SJSA1 (cell line): ENCODE measurements at places on chromosomes 12 and 14.
A peak's percentile ranks its signal among the peaks of the same experiment; 100 is the strongest.

DNA sequence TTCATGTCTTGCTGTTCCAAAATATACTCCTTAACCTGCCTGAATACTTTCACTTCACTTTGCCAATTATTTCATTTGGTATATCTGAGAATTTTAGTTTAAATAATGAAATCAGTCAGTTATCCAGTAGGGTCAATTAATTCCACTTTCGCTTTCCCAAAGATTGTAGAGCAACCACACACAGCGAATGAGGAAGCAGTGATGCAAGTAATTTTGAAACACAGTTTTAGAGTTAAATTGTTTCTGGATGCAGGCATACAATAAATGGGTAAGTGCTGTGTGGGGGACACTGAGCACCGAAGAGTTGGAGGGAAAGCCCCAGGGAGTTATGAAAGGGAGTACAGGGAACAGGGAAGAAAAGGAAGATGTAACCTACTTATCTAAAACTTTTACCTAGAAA lies 62.8 kb downstream of the TSHR start:
- no peak for DNase-seq

DNA sequence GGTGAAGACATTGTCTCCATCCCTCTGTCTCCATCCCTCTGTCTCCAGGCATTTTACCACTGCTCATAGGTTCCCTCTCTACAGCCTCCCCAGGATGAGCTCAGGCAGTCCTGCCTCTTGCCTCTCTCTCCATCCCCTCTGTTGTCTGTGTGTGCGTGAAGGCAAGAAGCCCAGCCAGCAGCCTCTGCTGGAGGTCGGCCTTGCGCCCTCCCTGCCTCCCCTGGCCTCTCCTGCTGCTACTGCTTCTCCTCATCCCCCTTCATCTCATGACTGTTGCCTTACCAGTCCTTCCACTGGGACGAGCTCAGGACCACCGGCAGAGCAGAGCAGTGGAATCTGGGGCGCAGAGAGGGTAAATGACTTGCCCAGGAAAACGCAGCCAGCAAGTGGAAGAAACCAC lies 3.2 kb downstream of the KRT80 start:
- DNase-seq = no peak

GRCh38 chr12:108564724-108565123 lies 2.3 kb downstream of the ISCU start:
- DNase-seq = no peak

GRCh38 chr12:51784688-51785087 lies 63.8 kb downstream of the FIGNL2 start:
- DNase-seq = no peak

- no peak for DNase-seq
These were observed 10.1 kb upstream of the KICS2 start for GRCh38 chr12:64232196-64232595.

- no peak for DNase-seq
These were observed 50.4 kb upstream of the PLEKHG3 start for GRCh38 chr14:64653900-64654245.

DNA sequence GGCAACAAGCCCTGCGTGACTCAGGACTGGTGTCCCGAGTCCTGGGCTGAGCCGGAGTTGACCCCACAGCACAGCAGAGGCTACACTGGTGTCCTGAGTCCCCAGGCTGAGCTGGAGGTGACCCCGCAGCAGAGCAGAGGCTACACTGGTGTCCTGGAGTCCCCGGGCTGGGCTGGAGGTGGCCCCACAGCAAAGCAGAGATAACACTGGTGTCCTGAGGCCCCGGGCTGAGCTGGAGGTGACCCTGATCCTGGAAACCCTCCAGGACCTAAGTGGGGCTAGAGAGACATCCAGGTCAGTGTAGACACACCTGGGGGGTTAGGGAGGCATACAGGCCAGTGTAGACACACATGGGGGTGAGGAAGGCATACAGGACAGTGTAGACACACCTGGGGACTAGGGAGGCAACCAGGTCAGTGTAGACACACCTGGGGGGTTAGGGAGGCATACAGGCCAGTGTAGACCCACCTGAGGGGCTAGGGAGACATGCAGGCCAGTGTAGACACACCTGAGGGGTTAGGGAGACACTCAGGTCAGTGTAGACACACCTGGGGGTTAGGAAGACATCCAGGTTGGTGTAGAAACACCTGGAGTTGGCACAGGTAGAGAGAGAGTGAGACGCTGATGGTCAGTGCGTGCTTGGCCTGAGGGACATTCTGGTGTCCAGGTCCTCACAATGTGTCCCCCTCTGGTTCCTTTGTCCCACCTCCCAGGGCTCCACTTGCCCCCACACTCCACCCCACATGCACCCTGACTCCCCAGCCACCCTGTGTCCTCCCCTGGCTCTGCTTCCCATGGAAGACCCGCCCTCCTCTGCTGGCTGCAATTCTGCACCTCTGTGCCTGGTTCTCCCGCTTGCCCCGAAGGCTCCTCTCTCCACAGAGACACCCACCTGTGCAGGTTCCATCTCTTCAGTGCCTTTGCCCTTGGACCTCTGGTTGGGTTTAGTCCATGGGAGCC lies 321.6 kb upstream of the SFSWAP start:
- DNase-seq = peak; percentile 32

DNA sequence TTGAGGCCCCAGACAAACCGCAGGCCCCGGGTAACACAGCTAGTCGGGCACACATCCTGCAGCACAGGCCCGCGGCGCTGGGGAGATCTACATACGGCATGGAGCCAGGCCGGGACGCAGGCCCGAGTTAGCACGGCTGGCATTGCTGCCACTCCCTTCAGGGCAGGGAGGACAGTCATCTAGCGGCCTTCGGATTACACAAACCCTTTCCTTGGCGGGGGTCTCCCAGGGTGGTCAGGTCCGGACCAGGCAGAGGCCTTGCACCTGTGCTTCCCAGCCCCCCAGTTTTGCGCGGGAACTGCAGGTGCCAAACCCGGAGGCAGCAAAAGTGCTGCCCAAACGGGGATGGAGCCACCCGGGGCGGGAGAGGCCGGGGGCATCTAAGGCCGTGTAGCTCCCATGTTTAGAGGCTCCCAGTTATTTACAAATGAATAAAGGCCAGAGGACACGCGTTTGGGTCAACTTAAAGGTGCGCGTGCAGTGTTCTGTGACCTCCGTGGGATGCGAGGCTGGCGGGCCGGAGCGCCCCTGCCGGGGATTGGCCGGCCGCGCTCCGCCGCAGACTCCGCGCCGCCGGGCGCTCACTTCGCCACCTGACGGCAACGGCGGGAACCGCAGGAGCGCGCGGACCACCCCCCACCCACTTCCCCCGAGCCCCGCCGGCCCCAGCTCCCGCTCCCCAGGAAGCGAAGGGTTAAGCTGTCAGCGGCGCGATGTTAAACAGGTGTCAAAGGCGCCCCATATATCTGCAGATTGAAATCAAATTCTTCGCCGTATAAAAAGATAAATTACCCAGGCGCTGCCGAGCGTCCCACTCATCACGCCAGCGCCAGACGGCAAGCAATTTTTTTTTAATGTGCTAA lies 18.1 kb downstream of the VSX2 start:
- DNase-seq = peak; percentile 23

DNA sequence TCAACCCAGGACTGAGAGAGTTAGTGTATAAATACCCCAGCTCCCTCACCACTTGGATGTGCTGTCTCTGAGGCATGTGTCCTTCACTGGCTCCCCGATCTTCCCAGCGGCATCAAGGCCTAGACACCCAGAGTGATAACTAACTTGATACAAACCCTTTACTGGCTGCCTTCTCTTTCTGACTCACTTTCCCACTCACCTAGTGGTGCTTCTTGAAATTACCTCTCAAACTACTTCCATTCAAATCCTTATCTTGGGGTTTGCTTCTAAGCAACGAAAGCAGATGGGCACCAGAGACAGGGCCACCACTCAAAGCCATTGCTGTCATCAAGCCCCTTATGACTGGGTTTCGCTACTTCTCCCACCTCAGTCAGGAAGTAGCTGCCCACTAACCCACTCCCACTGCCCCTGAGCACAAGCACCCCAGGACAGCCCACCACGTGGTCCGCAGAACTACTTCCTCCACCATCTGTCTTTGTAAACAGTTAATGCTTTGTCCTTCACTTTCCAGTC lies 17.2 kb downstream of the ZFP36L1 start:
- DNase-seq = no peak

- no peak for DNase-seq
These were observed 110.1 kb upstream of the DIO3 start for GRCh38 chr14:101451166-101451565.

GRCh38 chr14:95649230-95649629 lies 37.0 kb upstream of the TCL1B start:
- no peak for DNase-seq

DNA sequence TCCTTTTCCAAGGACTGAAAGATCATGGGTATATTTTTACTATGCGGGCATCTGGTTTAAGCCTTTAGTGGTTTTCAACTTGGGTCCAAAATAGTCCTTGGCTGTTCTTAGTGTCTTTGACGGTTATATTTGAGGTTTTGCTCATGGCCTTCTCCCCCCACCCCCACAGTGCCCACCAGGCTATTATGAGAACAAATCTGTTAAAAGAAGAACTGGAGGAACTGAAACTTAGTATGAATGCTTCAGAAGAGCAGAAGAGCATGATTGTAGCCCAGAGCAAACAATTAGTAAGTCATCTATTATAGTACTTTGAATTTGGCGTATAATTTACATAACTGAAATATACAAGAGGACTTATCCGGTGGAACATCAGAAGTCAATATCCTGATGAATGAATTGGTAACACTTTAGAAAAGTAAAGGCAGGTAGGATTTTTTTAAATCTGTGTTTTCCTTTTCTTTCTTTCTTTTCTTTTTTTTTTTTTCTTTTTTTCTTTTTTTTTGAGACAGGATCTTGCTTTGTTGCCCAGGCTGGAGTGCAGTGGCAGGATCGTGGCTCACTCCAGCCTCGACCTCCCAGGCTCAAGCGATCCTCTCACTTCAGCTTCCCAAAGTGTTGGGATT lies 71.8 kb upstream of the BCAT1 start:
- DNase-seq = no peak

GRCh38 chr12:116544656-116545055 lies 14.5 kb upstream of the MAP1LC3B2 start:
- DNase-seq = no peak

DNA sequence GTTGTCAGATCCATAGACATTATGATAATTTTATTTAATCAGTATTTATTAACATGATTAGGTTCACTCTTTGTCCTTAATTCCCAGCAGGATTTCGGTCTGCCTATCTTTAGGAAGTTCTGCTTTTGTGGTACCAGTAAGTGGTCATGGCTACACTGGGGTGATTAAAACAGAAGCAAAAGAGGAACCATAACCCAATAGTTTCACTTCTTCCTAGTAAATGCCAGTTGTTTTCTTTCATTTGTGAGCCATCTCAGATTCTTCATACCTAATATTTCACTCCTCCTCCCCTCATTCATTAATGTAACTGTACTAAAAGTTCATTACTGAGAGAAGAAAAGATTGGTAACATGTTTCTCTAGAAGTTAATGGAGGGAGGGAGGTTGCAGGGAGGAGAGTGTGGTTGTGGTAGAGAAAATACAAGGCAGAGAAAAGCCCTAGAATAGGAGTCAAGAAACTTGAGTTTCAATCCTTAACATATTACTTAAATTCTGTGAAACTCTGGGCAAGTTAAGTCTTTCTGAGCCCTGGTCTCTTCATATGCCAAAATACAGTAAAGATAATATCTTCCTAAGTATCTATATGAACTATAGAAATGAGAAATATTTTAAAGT lies 101.2 kb downstream of the PEBP1 start:
- DNase-seq = no peak

DNA sequence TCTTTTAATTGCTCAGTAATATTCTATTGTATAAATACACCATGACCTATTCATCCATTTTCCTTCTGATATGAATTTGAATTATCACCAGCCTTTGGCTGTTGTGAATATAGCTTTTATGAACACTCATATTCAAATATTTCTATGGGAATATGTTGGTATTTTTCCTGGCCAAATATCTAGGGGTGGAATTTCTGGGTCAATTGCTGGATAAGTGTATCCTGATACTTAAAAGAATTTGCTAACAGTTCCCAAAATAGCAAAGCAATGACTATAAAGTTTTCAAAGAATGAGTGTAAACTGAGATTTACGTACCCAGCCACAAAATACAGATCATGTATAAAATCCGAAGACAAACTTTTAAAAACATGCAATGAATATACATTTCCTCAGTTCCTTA lies 148.7 kb upstream of the CLEC14A start:
- DNase-seq = no peak

DNA sequence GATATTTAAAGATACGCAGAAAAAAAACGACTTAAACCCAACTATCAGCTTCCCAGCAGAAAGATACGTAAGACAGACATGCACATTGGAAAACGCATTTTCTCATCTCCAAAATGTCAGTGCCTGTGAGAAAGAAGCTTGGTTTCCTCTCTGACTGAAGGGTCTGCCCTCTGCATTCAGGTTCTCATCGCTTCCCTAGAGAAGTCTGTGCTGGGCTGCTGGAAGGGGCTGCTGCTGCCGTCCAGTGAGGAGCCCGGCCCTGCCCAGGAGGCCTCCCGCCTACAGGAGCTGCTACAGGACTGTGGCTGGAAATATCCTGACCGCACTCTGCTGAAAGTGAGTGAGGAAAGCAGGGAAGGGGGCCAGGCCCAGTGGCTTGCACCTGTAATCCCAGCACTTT lies 4.7 kb upstream of the PFDN5 start:
- no peak for DNase-seq

- DNase-seq = no peak
These were observed 414.6 kb upstream of the PRICKLE1 start for GRCh38 chr12:43004141-43004540.

- no peak for DNase-seq
These were observed 18.3 kb upstream of the PLEKHH1 start for GRCh38 chr14:67514650-67515385.

DNA sequence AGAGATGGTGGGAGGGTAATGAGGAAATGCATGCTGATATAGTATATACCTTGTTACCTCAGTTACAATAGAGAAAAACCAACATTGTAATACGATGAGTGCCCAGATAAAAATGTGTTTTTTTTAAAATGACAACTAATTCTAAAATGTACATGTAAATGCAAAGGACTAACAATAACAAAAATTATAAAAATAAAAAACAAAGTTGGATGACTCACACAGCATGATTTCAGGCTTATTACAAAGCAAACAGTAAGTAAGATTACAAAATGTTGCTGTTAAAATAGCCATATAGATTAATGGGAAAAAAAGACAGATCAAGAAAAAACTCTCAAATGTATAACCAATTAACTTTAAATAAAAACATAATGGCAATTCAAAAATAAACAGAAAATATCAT lies 1099.4 kb downstream of the FSCB start:
- DNase-seq = no peak

DNA sequence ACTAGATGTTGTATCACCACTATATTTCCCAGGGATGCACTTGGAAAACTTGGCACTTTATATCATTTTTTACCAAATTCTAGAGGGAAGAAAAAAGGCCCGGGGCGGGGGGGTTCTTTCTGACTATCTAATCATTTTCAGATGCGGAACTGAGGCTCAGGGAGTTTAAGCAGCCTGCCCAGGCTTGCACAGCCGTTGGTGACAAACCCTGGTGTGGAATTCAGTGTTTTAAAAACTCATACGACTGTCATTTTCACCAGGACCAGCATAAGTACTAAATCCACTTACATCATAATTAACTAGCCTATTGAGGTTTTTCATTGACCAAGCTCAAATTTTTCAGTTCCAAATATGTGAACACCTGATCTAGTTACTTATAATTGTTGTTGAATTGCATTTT lies 181.0 kb downstream of the IPO8 start:
- DNase-seq = no peak
